ENCODE measurements at places on chromosomes 11 and 22.
A peak's percentile ranks its signal among the peaks of the same experiment; 100 is the strongest.

DNA sequence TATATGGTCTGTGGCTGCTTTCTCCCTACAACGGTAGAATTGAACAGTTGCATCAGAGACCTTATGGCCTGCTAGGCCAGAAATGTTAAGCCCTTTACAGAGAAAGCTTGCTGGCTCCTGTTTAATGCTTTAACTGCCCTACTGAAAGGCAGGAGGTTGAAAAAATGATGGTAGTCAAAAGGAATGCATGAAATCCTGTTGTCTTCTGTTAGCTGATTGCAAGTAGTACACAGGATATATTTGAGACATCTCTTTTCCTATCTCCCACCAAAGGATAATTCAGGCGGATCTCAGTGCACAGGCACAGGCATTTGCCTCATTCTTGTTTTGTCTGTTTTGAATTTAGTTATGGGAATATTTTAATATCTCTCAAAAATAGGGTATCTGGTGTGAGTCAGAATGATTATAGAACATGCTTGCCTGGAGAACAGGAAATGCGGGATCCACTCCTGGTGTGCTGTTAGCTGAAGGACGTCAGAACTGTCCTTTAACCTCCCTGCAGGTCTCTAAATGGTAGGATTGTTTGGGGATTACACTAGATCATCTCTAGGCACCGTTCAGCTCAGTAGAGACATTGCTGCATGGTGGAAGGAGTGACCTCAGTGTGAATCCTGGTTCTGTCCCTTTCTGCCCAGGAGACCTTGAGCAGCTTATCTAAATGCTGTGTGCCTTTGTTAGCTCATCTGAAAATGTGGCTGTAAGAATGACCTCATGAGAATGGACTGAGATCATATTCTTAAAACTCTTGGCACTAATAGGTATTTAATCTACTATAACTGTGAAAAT lies 49.5 kb downstream of the PACS1 start:
- DNase-seq = no peak

- DNase-seq = no peak
Measured at GRCh38 chr11:103808252-103808651, 228.2 kb upstream of the DDI1 start.

GRCh38 chr11:29432719-29433325 lies 584.0 kb downstream of the KCNA4 start:
- no peak for DNase-seq

GRCh38 chr11:57251037-57251436 lies 14.0 kb upstream of the APLNR start:
- no peak for DNase-seq

DNA sequence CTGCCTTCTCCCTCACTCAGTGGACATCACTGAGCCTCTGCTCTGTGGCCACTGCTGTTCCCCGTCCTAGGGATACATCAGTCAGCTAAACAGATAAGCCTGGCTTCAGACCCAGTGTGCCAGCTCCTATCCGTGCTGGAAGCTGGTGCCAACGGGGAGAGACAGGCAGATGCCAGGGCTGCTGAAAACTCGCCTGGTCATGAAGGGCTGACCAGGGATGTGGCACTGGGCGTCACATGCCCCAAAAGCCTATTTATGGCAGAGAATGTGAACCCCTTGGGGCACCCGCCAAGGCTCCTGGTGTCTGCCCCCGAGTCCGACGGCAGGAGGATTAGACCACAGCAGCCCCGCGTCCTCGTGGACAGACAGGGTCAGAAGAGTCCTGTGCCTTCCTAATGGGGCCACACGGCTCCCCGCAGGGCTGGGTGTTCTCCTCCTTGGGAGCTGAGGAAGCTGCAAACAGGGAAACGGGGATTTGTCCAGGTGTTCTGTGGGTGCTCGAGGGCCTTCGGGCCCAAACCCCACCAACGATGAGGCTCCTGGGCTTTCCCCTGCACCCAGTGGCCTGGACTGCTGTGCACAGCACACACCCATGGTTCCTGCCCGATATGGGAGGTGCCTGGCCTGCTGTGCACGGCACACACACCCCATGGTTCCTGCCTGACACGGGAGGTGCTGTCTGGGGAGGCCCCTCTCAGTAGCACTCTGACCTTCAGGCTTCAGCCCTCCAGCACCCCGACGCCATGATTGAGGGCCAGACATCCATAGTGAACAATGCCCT lies 19.9 kb downstream of the ANO1 start:
- no peak for DNase-seq

GRCh38 chr22:41538583-41538982 lies 5.7 kb downstream of the POLR3H start:
- peak; percentile 61 for DNase-seq

DNA sequence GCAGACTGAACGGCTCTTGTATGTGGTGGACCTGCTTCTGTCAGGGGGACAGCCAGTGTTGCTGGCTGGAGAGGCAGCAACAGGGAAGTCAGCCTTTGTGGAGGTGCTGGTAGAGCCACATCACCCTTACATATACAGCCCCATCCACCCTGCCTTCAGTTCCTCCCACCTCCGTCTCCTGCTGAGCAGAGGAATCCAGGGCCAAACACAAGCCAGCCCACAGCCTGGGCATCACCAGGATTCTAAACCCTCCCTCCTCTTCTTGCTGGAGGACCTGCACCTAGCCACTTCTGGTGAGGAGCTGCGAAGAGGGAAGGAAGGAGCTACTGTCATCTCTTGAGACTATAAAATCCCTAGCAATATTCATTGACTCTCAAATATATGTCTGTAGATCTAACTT lies 51.6 kb downstream of the DNHD1 start:
- no peak for DNase-seq

DNA sequence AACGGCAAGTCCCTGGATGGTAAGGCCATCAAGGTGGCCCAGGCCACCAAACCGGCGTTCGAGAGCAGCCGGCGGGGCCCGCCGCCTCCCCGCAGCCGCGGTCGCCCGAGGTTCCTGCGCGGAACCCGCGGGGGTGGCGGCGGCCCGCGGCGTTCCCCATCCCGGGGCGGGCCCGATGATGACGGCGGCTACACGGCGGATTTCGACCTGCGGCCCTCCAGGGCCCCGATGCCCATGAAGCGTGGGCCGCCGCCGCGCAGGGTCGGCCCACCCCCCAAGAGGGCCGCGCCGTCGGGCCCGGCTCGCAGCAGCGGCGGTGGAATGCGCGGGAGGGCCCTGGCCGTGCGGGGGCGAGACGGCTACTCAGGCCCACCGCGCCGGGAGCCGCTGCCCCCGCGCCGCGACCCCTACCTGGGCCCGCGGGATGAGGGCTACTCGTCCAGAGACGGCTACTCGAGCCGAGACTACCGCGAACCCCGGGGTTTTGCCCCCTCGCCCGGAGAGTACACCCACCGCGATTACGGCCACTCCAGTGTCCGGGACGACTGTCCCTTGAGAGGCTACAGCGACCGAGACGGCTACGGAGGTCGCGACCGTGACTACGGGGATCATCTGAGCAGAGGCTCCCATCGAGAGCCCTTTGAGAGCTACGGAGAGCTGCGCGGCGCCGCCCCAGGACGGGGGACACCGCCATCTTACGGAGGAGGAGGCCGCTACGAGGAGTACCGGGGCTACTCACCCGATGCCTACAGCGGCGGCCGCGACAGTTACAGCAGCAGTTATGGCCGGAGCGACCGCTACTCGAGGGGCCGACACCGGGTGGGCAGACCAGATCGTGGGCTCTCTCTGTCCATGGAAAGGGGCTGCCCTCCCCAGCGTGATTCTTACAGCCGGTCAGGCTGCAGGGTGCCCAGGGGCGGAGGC lies 792 bp downstream of the RBMXL2 start:
- no peak for DNase-seq

- DNase-seq = no peak
Measured at GRCh38 chr11:116348226-116348625, 424.6 kb downstream of the BUD13 start.

DNA sequence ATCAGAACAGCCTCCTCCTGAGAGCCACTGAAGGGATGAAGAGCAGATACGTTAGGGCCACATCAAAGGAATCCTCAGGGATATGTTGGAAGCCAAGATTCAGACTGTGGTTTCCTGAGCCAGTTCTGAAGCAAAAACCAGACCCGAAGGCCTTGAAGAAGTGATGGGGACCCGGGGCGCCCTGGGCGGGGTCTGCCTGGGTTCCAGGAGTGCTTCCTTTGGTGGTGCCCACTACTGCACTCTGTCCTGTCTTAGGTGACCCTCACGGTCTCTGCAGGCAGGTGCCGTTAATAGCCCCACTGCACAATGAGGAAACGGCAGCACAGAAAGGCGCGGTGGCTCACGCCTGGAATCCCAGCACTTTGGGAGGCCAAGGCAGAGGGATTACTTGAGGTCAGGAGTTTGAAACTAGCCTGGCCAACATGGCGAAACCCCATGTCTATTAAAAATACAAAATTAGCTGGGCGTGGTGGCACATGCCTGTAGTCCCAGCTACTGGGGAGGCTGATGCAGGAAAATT lies 12.9 kb upstream of the SH3BP1 start:
- DNase-seq = no peak

DNA sequence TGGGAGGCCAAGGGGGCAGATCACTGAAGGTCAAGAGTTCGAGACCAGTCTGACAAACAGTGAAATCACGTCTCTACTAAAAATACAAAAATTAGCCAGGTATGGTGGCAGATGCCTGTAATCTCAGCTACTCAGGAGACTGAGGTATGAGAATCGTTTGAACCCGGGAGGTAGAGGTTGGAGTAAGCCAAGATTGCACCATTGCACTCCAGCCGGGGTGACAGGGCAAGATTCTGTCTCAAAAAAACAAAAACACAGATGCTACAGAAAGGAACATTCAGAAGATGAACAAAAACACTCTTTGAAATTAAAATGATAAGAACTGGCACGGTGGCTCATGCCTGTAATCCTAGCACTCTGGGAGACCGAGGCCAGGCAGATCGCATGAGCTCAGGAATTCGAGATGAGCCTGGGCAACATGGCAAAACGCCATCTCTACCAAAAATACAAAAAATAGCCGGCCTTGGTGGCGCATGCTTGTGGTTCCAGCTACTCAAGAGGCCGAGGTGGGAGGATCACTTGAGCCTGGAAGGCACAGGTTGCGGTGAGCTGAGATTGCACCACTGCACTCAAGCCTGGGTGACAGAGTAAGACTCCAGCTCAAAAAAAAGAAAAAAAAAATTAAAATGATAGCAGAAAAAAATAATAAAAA lies 8.5 kb downstream of the RAB6A start:
- no peak for DNase-seq

- no peak for DNase-seq
Measured at GRCh38 chr22:27514601-27515523, 286.7 kb downstream of the MN1 start.

- no peak for DNase-seq
Measured at GRCh38 chr22:35195226-35195625, 62.1 kb upstream of the HMGXB4 start.

DNA sequence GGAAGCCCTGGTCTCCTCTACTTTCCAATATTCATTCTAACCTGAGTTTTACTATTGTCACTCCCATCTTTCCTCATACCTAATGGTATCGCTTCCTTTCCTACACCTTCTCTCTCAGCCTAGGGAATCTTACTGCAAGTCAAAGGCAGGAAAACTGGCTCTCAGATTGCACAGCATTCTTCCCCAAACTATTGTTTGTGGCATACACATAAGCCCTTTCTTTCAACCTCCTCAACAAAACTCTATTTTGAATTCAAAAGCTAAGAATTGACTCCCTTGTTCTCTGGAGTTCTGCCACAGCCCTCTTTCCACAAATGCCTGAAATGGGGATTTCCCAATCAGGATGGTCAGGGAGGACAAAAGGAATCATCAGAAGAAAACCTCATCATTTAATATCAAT lies 181.5 kb downstream of the FAM76B start:
- DNase-seq = no peak

- DNase-seq = no peak
Measured at GRCh38 chr11:5275369-5276110, 5.8 kb upstream of the HBE1 start.

GRCh38 chr11:62245271-62245753 lies 3.3 kb downstream of the SCGB1D2 start:
- no peak for DNase-seq

DNA sequence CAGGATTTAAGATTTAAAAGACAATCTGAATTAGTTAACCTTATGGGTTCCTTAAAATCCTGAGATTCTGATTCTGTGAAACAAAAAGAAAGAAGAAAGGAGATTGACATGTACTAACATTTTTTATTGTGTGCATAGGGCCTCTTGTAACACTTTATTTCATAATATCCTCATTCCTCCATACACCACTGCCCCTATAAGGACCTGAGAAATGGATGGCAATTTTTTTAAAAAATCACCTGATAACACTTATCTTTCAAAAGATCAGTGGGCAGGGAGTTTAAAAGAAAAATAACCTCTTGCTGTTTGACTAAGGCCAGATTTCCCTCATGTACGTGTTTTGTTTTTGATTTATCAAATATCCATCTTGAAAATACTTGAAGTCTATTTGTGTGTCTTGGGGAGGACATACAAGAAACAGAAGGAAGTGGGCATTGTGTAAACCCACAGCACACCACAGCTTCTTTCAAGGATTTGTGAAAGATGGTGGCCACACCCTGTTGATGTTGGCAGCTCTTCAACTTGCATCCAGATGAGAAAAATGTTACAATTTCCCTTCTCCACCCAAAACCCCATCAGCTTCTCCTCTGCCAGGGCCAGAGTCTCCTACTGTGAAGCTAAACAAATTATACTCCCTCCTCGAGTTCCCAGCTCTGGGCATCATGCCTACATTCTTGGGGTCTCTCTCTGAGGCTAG lies 35.0 kb upstream of the MPEG1 start:
- no peak for DNase-seq

DNA sequence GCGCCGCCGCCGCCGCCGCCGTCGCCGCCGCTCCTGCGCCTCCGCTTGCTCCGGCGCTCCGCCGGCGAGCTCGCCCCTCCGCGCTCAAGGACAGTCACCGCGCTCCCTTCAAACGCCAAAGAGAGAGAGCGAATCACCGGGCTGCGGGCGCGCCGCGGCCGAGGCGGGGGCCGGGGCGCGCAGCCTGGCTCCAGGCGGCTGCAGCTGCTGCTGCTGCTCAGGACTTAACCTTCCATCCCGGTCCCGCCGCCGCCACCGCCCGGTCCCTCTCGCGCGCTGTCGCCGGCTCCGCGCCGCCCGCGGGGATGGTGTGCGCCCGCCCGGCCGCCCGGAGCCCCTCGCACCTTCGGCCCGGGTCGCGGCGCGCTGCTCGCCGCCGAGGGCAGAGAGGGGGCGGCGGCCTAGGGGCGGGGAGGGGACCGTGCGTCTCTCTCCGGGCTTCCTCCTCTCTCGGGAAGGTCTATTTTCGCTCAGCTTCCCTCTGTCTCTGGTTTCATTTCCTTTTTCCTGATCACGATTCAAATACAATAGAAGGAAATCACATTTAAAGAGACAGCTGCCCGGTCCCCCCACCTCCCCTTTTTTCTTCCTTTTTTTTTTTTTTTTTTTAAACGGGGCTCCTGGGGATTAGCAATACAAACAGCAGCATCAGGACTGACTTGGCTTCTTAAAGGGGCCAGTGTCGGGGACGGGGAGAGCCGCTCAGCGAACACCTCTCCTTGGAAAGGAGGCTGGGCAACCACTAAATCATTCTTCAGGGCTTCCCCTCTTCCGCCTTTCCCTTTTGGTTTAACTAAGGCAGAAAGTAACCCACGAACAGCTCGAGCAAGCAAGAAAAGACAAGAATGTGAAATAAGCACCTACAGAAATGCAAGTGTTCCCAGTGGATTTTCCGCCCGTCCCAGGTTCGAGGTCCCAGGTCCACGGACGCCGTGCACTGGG lies 22.1 kb downstream of the LMO2 start:
- DNase-seq = peak; percentile 42

GRCh38 chr11:26963764-26964163 lies 30.1 kb upstream of the FIBIN start:
- no peak for DNase-seq

- no peak for DNase-seq
Measured at GRCh38 chr11:45777127-45777969, 27.6 kb upstream of the SLC35C1 start.

GRCh38 chr22:46902998-46903916 lies 140.8 kb downstream of the TBC1D22A start:
- DNase-seq = no peak

- no peak for DNase-seq
Measured at GRCh38 chr11:115656669-115657068, 152.5 kb upstream of the CADM1 start.
